HuH-7 (cell line): ENCODE measurements at places on chromosomes 7 and 10.

DNA sequence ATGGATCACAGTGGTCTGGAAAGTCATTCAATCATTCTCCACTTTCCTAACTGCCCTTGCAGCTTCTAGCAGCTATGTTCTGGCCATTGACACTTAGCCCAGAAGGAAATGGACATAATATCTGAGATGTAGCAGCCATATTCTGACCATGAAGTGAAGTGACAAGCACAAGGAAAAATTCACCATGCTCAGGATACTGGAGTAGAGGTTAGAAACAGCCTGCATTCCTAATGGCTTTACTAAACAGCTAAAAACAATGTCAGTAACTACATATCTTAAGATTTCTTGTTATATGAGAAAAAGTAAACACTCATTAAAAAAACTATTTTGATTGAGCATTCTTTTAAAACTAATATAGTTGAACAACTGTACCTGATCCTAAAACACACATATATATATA is 443.8 kb downstream of the MAGI2 start:
- DNase-seq: no peak

- DNase-seq: no peak
Observed at GRCh38 chr10:97335188-97335619, 675 bp upstream of the FRAT2 start.

GRCh38 chr7:22549667-22550513 is 49.9 kb upstream of the STEAP1B start:
- peak; percentile 67 for DNase-seq

DNA sequence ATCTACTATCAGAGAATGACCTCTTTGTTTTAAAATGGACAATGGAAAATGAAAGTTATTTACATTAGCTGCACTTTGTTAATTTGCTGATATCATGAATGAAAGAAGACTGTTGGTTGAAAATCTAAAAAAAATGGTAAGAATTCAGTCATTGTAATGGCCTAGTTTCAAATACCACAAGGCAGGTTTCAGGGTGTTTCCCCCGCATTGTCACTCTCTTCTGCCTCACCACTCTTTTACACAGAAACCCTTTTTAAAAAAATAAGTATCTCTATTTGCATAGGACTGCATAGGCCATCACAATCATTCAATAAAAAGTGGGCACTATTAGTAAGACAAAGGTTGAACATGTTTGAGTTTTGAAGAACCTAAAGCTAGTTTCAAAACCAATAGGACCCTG is 737.1 kb downstream of the INHBA start:
- no peak for DNase-seq

DNA sequence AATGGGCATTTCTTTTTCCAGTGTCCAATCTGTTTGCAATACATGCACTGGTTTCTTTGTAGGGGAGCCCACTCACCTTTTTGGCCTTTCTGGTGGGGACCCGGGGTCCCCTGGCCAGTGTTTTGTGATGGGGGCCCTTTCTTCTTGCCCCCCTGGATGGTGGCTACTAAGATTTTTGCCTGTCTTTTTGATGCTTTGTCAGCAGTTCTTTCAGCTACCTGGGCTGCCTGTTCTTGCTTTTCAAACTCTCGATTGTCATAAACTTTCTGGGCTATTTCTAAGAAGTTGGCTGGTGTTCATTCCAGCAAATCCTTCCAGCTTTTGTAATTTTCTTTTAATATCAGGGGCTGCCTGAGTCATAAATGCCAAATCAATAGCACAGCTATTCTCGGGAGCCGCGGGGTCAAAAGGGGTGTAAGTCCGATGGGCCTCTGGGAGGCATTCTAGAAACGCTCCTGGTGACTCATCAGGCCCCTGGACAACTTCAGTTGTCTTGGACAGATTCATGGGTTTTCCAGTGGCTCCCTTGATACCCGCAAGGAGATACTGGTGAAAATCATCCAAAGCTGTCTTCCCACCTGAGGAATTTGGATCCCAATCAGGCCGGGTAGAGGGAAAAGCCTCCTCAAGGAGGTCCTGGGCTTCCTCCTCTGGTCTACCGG is 79.0 kb downstream of the PRR15 start:
- no peak for DNase-seq

DNA sequence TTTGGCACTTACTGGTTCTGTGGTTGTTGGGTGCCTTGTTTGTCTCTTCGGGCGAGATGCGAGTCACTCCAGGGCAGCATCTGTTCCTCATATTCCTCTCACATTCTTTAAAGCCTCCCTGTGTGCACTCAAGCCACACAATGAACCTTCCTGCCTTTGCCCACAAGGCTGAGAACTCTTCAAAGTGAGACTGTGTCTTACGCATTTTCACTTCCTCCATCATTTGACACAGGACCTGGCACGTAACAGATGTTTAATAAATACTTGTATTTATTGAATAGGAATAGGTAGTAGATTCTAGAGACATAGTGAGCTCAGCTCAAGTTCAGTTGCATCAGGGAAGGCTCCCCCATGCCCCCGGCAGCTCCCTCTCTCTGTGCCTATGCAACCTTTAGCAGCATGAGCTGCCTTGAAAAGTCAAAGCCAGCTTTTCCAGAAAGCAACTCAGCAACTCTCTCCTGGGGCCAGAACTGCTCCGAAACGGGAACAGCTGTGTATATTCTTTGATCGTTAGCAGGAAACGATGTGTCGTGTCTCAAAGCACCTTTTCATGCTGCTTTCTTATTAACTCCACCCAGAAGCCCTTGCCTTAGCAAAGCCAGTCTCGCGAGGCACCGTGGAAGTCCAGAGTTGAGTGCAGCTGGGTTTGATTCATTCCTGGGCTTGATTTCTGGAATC is 97.5 kb downstream of the PFKFB3 start:
- DNase-seq: no peak

DNA sequence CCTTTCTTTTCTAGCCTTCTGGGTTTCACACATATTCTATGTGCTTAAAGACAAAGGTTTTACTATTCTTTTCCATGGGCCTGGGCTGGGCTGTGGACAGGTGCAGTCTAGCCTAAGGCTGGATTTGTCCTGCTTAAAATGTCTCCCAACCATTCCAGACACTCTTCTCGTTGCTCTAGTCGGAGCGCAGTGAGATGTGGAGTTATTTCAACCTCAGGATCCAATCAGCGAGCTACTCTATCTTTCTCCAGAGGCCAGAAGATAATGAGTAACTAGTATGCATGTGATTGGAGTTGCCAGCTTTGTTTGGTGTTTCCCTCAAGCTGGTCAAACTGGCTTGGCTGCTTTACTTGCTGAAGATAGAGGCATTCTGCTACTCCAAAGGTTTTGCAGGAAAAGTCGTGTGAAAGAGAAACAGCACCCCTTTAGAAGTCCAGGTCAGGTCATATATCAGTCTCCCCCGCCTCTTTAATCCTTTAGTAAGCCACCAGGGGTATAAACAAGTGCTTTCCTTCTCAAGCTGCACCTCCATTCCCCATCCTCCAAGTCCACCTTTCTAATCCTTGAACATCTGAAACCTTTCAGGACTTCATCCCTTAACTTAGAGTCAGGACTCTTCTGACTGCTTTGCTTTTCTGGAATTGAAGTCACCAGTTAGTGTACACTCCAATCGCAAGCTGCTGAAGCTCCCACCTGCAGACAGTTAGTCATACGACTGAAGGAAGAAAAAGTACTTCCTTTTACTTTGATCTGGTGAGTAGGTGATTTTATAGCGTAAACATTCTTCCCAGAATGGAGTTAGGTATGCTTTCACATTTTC is 78.8 kb downstream of the DNMBP start:
- peak; percentile 67 for DNase-seq

- DNase-seq: no peak
Observed at GRCh38 chr7:105649727-105650381, 68.6 kb upstream of the EFCAB10 start.

DNA sequence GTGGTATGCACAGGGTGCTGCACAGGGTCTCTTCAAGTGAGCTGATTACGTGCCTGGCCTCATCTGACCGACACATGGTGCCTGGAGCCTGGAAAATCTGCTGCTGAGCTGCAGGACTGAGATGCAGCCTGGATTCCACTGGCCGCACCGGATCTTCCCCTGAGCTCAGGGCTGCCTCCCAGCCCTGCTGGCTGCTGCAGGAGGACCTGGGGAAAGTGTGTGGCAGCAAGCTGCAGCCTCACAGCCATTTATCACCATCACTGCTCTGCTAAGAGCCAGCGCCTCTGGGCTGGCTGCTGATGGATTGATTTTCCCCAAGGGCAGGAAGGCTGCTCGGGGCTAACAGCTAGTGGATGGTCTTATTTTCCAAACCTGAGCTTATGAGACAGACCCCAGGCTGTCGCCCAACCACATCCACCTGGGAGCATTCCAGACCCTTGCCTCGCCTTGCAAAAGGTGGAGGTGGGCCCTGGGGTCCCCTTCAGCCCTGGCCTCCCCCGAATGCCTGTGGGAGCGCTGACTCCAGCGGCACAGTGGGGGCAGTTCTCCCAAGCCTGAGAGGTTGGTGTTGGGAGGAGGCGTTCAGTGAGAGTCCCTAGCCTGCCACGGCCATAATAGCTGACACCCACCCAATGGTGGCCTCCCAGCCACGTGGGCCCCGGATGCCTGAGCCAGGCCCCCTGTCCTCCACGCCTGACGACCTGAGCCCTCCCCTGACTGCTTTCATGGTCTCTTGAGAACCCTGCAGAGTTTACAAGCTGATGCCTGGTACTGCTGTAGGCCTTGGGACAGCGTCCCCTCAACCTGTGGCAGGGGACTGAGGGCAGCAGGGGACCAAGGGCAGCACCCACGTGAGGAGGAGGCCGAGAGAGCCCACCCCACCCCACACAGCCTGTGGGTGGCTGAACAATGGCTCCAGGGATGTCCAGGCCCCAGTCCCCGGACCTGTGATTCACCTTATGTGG is 38.2 kb downstream of the STK32C start:
- no peak for DNase-seq

GRCh38 chr10:126179637-126180036 is 208.6 kb downstream of the ADAM12 start:
- DNase-seq: no peak

DNA sequence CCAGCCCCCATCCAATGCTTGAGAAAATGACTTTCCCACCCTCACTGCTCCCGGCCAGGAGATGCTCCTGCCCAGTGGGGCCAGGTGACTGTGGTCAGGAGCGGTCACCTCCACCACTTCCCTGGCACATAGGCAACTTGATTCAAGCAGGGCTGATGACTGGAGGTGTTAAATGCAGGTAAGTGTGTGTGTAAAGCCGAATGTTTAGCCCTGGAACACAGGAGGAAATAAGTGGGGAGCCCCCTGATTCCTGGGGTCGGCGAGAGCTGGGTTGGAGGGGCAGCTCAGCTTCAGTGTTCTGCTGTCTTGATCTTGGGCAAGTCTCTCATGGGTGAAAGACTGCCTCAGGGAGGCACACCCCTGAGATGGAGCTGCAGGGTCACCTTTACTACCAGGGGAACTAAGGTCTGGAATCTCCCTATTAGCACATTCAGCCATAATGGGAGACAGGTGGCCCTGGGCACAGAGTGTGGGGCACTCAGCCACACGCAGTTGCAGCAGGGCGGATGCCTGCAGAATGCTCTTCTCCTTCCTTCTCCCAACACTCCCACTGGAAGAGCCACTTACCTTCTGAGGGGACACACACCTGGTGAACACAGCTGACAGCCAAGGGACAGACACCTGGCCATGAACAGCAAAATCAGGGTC is 124.1 kb downstream of the PTPN20 start:
- no peak for DNase-seq

DNA sequence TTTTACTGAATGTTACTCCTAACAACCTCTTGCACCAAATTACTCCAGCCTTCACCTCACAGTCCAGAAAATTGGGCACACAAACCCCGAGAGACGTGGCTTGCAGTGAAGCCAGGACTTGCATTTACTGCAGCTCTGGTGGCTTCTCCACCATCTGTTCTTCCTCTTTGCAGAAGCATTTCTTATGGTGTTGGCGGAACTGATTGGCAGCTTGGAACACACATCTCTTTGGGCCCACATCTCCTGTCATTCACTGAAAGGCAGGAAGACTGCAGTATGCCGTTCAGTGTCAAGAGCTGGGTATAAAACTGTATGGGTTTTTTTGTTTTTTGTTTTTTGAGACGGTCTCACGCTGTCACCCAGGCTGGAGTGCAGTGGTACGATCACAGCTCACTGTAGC is 38.3 kb upstream of the PRKAR1B start:
- no peak for DNase-seq

- no peak for DNase-seq
Observed at GRCh38 chr7:22651534-22652243, 75.3 kb upstream of the IL6 start.

- no peak for DNase-seq
Observed at GRCh38 chr10:92993699-92994272, 66.8 kb upstream of the CYP26C1 start.

DNA sequence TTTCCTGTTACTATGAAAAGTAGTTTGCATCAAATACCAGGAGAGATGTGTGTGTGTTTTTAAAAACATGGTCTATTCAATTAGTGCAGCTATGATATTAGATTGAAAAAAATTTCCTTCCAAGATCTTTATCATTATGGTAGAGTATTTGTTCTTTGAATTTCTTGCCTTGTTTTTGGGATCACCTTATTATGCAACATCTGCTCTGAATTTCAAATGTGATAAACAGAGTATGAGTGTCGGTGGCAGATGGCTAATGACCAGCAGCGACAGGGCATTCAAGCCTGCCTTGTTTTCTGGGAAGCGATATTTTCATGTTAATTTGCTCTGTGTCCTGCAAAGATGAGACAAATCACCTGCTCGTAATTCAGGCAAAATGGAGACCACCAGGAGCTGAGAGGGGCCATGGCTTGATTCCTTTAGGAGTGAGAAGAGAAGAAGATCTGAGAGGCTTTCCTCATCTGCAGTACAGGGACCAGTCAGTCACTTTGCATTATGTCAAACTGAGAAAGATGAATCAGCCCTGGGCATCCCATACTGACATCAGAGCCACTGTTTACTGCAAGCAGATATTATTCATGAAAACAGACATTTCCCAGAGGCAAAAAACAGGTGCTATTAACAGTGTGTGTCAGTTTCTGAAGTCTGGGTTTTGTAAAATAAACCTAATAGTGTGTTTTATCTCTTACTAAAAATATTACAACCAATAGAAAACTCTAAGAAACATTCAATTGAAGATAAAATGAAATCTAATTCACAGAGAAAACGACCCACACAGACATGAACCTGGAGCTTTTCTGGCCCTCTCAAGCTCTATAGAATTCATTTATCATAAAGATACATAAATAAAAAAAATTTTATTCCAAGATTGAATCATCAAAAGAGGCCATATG is 67.6 kb downstream of the CDK6 start:
- DNase-seq: no peak

- no peak for DNase-seq
Observed at GRCh38 chr10:69646185-69647060, 16.4 kb downstream of the FAM241B start.

DNA sequence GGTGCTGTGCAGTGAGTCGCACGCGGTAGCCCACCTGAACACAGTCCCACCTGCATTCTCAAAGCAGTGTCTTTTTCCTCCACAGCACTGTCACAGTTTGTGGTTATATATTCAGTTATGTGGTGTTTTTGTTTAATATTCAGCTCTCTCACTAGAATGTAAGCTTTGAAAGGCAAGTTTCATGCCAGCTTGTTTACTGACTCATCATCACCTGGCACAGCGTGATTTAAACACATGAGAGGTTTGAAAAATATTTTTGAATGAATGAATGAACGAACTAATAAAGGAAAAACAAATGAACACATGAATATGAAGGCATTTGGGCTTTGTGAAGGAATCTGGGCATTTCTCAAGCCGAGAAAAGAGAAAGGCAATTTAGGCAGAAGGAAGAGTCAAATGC is 51.9 kb upstream of the TM9SF3 start:
- DNase-seq: no peak
